ENCODE measurements at places on chromosomes 3 and 15. TPM values are rescaled to one million over a fixed set of nuclear protein-coding genes. Genes with fewer than 3 reads are reported as not detected.

ECE2 gene
- 1.6 TPM for total RNA-seq

DNA sequence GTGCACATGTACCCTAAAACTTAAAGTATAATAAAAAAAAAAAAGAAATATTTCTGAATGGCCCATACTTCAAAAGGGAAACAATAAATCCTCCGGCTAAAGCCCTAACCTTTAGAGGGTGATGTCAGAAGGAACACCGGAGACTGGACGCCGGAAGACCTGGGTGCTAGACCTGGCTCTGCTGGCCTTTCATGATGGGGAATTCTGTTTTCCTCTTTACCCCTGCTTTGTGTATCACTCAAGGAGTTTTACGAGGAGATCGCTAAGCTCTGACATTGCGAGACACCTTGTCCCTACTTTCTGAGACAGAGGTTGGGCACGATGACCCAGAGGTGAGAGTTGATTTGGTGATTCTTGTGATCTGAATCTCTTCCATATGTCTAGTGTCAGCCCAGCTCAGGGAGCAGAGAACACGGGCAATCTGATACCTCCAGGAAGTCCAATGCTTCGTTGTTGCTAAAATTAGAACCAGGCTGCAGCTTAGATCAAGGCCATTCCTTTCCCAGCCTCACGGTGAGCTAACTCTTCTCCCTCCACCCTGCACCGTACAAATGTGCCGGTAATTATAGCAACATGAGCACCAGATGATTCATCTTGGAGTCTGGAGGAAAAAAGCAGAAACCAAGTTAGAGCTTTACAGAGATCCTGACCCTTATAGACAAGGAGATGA is 42.0 kb upstream of the CFAP161 start:
- no peak for DNase-seq

DNA sequence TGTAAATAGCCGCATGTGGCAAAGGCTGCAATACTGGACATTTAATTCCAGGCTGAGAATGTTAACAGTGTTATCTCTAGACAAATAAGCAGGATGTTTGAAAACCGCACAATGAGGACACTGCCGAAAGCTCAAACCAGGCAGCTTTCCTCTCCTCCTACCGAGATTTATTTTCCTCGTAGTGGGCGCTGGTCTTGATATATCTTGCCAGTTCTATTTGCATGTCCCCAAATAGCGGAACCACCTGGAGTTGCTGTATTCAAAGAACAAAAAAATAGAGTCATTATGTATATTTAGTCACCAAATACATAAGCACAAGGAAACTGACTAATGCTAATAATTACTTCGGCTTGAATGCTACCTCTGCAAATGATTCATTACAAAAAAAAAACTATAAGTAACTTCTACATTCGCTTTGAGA is 46.5 kb downstream of the CYFIP1 start:
- DNase-seq = no peak

- DNase-seq = no peak
Measured at GRCh38 chr3:171159822-171160157, 133.3 kb upstream of the SLC2A2 start.

CCDC54 gene
- total RNA-seq = not detected

ZIC4 gene
- total RNA-seq = not detected

DNA sequence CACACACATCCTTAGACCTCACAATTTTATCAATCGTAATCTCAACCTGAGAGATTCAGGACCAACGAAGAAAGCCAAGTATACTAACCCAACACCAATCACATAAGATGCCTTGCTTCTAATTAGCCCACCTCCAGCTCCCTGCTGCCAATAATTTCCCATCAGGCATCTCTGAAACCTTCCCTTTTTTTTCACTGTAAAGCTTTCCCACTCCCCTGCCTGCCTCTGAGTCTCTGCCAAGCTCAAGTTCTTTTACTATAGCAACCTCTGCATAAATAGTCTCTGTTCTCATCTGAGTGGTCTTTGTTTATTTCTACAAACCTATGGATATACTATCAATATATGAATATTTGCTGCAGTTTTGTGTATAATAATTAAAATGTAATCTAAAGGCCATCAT is 86.5 kb downstream of the PIK3CB start:
- no peak for DNase-seq

DNA sequence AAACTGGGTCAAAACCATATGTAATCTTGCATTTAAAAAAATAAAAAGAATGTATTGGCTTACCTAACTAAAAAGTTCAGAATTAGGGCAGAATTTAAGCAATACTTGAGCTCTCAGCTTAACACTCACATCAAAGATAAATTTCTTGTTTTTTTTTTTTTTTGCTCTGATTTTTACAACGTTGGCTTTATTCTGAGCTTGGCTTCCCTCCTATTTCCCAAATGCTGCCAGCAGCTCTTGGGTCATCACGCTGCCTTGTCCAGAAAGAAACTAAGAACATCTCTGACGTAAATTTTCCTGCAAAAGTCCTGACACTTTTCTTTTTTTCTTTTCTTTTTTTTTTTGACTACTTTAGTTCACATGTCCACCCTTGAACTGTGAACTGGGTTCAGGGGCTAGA is 150.6 kb upstream of the TGFBR2 start:
- DNase-seq = no peak

ESYT3 gene
- total RNA-seq = not detected

Measured in glutamatergic neuron (in vitro differentiated cells).